ENCODE measurements at places on chromosomes 6 and 20.

GRCh38 chr20:6055161-6055783 is 1.4 kb upstream of the LRRN4 start:
- DNase-seq: no peak

- no peak for DNase-seq
Observed at GRCh38 chr6:66418906-66419305, 711.9 kb upstream of the EYS start.

- peak; percentile 62 for DNase-seq
Observed at GRCh38 chr6:109008537-109009235, 86.0 kb downstream of the SESN1 start.

GRCh38 chr20:21575981-21576740 is 62.3 kb upstream of the NKX2-2 start:
- DNase-seq: no peak

- DNase-seq: no peak
Observed at GRCh38 chr20:47113362-47114109, 218.9 kb downstream of the EYA2 start.

- no peak for DNase-seq
Observed at GRCh38 chr6:3808759-3809514, 40.2 kb upstream of the FAM50B start.

GRCh38 chr6:118263921-118264486 is 284.1 kb upstream of the PLN start:
- peak; percentile 15 for DNase-seq

DNA sequence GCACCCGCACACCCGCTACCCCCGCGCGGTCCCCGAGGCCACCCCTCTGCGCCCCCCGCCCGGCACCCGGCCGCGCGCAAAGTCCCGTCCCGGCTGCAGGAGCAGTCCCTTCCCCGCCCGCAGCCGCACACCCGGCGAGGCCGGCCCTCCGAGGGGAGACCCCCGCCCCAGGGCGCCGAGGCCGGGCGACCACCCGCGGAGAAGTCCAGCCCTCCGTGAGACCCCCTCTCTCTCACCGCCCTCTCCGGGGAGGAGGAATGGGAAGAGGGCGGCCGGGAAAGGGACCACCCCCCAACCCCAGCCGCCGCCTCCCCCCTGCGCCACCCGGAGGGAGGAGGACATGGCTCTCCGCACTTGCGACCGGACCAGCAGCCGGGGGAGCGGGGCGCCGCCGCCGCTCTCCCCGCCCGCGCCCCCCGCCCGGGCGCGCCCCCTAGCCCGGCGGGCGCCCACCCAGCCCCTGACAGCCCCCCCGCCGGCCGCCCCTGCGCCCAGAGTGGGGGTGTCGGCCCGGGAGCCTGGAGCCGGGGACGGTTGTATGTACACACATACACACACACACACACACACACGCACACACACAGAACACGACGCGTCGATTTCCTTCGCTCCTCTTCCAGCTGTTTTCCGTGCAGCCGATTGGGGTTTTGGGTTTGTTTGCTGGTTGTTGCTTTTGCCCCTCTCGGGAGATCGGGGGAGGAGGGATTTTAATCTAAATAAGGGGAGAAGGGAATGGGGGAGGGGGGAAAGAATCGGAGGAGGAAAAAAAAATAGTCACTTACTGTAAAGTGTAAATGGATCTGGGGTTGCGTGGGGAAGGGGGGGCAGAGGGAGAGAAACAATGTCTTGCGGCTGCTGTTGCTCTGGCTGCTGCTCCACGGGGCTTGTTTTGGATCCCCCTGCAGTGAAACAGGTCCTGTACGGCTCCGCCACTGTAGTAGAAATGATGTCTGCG is at the start of gene ATXN1:
Gene ATXN1 (minus strand): TSS at position 945 of the 955 bp plus-strand sequence.
- DNase-seq: peak; percentile 63

DNA sequence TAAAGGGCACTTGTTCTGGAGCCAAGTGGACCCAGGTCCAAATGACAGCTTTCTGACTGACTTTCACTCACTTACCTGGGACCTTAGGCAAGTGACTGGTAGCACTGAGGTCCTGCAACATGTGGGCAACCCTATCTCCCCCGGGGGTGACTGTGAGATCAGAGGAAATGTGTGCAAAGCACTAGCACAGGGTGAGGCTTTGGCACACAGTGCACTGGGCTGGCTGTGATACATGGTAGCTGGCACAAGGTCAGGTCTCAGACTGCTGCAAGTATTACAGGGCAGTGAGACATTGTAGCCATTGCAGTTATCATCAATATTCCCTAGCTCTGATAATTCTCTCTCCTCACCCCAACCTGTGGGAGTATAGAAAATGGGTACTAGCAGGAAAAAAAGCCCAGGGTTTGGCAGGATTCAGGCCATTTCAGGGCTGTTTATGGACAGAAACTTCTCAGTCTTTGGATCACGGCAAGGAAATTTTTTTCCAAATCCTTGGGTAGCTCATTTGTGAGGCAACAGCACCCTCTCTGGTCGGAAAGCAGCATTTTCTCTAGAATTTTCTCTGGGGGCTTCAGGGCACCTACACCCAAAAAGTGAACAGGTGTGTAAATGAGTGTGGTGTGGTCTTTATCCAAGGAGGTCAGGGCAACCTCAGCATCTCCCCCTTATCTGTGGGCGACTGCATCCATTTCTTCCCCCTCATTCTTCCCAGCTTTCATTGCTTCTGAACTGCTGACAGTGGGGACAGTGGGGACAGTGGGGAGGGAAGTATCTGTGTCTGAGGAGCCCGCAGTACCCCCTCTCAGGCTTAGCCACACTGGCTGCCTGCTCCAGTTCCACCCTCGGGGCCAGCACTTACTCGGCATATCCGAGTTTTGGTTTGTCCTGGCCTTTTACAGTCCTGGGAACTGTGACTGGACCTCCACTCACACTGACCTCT is 148.7 kb upstream of the PHACTR3 start:
- peak; percentile 16 for DNase-seq

DNA sequence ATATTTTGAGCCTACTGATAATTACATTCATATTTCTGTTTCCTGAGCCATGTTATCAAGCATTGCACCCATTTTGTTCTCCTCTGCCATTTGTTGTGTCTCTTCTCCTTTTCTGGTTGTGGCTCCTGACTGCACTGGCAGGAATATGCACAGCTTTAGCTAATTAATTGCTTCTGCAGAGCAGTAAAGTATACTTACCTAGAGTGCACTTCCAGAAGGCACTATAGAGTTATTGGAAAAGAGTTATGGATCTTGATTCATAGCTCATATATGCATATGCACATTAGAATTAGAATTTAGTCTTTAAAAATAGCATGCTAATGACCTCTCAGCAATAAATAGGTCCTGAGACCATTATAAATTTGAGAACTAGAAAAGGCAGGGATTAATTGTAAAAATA is 262.6 kb downstream of the NKAIN2 start:
- no peak for DNase-seq

GRCh38 chr6:153591159-153591558 is 447.9 kb upstream of the OPRM1 start:
- no peak for DNase-seq

- no peak for DNase-seq
Observed at GRCh38 chr6:158361068-158361467, 48.8 kb downstream of the TULP4 start.

DNA sequence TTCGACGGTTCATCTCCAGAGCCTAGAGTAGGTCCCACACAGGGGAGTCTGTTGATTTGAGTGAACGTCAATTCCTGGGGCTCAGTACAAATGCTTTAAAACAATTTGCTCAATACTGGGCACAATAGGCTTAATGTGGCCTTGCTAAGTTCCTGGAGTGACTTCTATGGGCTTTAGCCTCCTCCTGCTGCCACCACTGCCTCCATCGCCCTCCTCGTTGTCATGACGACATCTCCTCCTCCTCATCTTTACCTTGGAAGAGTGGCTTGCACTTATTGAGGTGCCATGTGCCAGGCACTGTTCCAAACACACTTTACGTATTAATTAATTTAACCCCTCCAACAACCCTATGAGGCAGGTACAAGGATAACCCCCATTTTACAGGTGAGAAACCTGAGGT is 11.8 kb upstream of the ZMYND8 start:
- no peak for DNase-seq

- no peak for DNase-seq
Observed at GRCh38 chr6:54879188-54879985, 32.8 kb downstream of the FAM83B start.

GRCh38 chr6:17103715-17104114 is 1.9 kb downstream of the STMND1 start:
- peak; percentile 8 for DNase-seq

DNA sequence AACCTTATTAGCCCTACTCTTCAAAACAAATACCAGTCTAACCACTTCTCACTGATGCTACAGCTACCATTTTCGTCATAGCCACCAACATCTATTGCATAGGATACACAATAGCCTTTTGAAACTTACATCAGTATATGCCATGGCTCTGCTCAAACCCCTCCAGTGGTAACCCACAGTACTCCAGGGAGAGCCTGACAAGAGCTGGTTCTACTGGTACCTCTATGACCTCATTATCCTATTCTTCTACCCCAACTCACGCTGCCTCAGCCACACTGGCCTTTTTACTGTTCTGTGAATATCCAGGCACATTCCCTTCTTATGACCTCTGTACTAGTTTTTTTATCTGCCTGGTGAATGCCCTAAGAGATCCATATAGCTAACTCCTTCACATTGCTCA is 157.6 kb downstream of the ARHGAP18 start:
- DNase-seq: no peak

DNA sequence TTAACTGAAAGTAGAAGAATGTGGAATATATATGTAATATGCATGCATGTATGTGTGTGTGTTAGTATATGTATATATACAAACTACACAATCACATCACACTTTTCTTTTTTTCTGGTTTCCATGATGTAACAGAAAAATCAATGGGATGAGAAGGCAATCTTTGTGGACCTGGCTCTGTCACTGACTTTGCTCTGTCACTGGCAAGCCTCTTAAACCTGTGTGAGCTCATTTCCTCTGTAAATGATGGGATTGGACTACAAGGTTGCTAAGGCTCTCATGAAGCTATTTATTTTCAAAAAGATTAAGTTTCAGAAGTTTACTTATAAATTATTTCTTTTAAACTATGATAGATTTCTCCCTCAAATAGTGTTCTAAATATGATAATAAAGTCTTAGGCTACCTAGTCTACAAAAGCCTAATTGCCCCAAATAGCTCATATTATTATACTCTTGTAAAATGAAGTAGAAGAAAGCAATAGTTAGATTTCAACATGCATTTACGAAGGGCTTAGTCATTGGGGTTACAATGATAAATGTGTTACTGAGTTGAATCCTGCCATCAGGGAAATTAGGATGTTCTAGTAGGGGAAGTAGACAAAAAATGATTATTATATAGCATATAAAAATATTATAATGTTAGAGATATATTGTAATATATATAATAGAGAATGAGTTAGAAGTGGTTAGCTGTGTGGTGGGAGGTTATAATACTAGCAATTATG is 129.3 kb downstream of the AFG1L start:
- no peak for DNase-seq

DNA sequence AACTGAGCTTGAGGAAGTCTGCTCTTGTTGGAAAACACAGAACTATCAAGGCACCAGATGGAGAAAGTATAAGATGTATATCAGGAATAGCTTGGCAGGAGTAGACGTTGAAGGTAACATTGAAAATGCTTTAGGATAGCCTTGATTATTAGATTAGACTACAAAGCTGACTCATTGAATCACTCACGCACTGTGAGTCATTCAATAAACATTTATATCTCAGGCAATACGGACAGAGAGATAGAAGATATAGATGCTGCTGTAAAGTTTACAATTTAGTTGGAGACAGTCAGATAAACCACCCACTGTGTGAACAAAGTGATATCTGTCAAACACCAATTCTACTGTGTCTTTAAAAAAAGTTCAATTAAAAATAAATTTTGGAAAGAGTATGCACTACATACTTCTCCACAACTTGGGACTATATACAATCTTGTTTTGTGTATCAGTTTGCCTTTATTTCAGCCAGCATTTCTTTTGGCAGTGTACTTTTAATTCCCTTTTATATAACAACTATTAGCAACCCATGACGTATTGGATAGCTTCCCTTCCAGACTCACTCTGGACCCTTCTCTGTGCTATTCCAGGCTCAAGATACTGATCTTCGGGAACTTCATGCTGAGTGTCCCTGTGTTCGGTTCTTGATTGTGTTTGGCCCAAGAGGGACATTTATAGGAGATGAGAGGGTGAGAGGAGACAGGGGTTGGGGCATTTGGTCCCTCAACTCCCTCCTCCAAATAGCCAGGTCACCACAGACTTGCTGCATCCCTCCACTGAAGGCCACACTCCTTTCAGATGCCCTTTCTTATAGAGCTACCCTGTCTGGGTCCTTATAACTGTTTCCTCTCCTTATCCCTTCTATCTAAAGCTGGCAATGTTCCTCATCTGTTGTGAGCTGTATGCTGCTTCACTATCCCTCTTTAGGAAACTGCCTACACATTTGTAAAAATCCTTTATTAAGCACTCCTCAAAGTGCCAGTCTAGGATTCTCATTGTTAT is 176.6 kb upstream of the PTPRK start:
- DNase-seq: no peak

GRCh38 chr6:56848105-56848504 is 106.8 kb upstream of the BEND6 start:
- DNase-seq: no peak

DNA sequence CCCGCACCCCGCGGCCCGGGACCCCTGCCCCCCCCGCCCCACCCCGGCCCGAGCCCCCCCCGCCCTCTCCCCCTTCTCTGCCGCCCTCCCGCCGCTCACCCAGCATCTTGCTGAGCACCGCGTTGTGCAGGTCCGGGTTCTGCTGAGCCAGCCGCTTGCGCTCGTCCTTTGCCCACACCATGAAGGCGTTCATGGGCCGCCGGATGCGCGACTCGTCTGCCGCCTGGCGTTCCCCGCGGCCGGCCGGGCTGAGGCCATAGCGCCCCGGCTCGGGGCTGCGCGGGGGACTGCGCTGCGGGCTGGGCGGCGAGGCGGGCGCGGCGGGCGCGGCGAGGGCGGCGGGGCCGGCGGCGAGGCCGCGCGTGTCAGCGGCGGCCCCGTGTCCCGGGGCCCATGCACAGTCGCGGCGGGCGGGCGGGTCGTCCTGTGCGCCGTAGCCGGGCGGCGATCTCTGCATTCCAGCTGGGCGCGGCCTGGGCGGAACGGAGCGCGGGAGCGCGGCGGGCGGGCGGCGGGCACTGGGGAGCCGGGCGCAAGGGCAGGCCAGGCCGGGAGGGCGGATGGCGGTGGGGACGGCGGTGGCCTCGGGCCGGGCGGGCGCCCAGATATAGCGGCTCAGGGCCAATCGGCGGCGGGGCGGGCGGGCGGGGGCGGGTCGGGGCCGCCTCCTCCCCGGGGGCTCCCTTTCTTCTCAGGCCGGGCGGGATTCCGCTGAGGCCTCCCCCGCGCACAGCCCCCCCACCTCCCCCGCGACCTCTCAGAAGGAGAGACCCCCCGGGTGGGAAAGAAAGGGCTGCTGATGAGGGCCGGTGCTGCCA is at the start of gene SOX18:
Gene SOX18 (minus strand): TSS at position 580 of the 818 bp plus-strand sequence. CDS start 123 bp downstream, at position 457.
- peak; percentile 55 for DNase-seq

Data from hematopoietic multipotent progenitor cell treated with erythropoietin and hydrocortisone succinate and interleukin-3 and kit ligand, for 6 days (in vitro differentiated cells).